ENCODE measurements at places on chromosomes 11 and 22.
A peak's percentile ranks its signal among the peaks of the same experiment; 100 is the strongest.

GRCh38 chr11:47236482-47236881 is 12.1 kb downstream of the ACP2 start:
- DNase-seq: no peak

GRCh38 chr11:28268925-28269324 is 160.7 kb downstream of the METTL15 start:
- no peak for DNase-seq

- no peak for DNase-seq
Observed at GRCh38 chr11:90493379-90493778, 270.5 kb upstream of the CHORDC1 start.

- no peak for DNase-seq
Observed at GRCh38 chr11:35245056-35245455, 106.1 kb downstream of the CD44 start.

DNA sequence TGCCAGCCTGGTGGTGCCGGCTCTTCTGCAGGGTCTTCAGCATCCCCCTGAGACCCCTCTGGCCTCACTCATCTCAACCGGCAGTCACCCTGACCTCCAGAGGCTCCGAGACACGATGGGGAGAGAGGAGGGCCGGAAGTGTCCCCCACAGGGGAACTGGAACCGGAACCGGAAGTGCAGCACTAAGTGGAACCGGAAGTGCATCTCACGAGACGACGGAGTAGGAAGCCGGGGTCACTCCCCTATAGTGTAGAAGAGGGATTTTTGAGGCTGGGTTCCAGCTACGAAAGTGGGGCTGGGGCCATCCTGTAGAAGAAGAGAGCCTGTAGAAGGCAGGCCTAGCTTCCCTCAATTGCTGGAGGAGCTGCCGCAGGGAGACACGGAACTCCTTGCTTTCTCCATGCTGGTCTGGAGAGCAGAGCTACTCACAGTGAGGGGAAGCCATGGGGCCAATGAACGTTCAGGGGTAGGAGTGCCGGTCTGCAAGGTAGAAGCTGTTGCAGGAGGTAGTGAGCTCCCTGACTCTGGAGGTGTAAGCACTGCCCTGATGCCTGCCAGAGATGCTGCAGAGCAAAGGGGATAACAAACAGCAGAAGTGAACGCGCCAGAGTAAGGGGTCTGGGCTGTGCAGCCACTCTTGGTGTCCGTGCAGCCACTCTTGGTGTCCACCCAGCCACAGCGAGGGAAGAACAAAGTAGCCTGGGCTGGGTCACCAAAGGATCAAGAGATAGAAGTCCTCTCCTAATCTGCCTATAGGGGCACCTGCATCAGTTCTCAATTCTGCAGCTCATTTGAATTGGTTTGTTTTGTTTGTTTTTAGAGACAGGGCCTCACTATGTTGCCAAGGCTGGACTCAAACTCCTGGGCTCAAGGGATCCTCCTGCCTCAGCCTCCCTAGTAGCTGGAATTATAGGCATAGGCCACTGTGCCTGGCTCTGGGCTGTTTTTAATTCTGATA is 21.9 kb downstream of the SCUBE1 start:
- no peak for DNase-seq

DNA sequence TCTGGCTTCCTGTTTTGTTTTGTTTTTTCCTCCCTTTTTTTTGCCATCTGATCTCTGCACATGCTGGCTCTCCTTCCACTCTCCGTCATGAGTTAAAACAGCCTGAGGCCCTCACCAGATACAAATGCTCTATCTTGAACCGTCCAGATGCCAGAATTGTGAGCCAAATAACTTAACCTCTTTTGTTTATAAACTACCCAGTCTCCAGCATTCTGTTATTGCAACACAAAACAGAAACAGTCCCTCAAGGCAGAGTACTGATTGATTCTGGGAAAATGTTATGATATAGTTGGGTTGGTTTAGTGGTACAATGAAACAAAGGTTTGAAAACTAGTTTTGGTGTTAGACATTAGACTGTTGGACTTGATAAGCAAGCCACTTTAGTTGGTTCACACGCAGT is 1390.0 kb upstream of the RAG2 start:
- no peak for DNase-seq

DNA sequence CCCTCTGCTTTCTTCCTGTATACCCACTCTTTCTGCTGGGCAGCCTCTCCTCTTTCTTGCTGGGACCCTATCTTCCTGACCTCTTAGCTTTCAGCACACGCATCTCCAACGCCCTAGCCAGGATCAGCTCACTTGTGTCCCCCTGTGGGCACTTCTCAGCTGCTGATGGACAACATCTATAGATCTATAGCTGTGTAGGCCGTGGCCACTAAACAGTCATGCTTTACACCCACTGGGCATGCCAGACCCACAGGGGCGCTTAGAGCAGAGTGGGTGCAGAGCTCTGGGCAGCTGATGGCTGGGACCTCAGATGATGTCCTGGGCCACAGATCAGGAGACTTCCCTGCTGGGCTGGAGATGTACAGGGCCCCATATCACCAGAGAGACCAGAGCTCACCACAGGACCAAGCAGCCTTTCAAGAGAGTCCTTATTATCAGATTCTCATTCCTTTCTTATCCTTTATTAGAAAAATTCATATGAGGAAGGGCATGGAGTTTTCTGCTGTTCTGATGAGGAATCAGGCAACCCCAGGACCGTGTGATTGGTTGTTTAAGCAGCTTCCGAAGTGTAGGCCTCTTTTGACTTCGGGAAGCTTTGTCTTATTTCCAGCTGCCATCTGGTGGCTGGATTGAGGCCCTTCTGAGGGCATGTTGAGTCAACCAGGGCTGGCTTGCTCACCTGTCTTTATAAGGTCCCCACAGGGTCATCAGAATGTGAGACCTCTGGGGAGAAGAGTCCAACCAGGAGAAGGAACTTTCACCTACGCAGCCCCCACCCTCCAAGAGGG is 60.5 kb downstream of the OSBP2 start:
- DNase-seq: peak; percentile 48

GRCh38 chr11:86519064-86519911 is 144.6 kb downstream of the CCDC81 start:
- DNase-seq: no peak

DNA sequence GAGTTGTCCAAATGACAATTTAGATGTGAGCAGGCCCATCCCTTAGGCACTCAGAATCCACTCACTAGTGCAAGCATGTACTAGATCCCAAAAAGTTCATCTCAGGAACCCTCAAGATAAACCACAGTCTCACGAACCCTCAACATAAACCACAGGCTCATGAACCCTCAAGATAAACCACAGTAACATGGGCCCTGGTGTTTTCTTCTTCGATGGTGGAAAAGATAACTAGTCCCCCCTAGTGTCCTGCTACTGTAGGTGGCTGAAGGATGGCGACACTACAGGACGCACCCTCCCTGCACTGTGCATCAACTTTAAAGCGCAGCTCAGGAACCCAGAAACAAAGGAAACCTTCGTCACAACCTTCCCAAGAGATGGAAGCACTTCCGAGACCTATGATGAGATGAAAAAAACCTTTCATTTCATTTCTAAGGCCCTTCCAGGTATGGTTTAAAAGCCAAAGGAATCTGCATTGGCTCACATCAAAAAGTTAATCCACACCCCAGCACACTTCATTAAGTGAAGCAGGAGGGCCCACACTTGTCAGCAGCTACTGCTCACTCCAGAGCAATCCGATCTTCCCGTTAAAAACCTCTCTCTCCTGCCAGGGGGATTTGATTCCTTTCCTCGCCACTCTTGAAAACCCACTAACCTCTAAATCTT is 2.4 kb downstream of the LARGE1 start:
- DNase-seq: no peak

DNA sequence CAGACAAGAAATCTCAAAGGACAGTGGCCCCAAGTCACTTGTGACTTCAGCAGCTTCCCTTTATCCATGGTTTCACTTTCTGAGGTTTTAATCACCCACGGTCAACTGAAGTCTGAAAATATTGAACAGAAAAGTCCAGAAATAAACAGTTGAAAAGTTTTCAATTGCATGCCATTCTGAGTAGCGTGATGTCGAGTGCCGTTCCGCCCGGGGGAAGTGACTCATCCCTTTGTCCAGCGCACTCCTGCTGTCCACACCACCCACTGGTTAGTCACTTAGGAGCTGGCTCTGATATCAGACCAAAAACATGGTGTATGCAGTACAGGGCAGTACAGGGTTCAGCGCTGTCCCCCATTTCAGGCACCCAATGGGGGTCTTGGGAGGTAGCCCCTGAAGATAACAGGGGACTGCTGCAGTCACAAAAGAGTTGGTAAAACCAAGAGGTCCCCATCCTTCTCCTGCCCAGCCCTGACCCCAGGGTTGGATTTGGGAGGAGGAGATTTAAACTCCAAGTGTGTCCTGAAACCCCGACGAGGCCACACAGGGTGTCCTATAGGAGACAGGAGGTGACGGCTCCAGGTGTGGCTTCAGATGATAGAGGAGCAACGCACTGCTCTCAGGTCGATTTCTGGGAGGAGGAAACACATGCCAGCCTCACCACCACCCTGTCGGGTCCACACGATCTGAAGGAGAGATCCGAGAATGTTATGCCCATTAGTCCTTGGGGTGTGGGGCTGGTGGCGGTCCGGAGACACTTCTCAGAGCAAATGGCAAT is 390.1 kb downstream of the CTTN start:
- no peak for DNase-seq

GRCh38 chr11:118619444-118620197 is 12.2 kb downstream of the PHLDB1 start:
- no peak for DNase-seq

GRCh38 chr11:1305501-1306056 is 3.9 kb downstream of the TOLLIP start:
- no peak for DNase-seq

DNA sequence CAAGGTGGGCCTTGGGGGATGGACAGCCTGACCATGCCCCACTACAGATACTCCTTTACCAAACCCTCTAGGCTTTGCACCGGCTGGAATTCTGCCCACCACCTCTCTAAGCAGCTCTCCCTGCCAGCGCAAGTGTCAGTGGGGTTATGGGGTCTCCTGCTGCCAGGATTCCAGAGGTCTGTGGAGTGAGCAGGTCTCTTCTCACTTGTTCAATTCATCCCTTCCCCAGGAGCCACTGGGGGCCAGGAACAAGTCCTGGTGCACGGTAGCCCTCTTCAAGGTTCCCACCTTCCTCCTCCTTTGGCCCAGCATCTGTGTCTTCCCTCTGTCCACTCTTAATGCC is 30.5 kb downstream of the CCDC15 start:
- no peak for DNase-seq

- DNase-seq: peak; percentile 2
Observed at GRCh38 chr11:93689240-93689639, 27.8 kb downstream of the CEP295 start.

DNA sequence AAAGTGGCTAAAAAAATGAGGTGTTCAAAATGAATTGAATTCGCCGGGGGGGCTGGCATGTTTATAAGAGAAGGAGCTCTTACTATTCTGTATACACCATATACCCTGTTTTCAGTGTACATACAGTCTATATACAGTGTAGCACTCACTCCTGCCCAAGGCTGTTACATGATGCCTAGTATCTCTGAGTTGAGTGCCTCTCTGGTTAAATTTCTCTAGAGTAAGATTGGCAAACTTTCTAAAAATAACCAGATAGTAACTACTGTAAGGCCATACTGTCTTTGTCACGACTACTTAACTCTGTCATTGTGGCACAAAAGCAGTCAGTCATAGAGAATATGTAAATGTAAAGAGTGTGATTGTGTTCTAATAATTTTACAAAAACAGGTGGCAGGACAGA is 58.1 kb downstream of the PHF21A start:
- DNase-seq: no peak

GRCh38 chr22:46098525-46099475 is 51.5 kb upstream of the PPARA start:
- no peak for DNase-seq

GRCh38 chr11:109222761-109223160 is 199.2 kb upstream of the C11orf87 start:
- DNase-seq: no peak

- no peak for DNase-seq
Observed at GRCh38 chr11:117824571-117825537, at the start of gene FXYD2. TSS of gene FXYD2 (minus strand) at chr11:117824744. CDS start at chr11:117824678, 66 bp downstream.

GRCh38 chr22:17570851-17571631 is 7.7 kb downstream of the SLC25A18 start:
- DNase-seq: no peak

GRCh38 chr11:112903340-112903739 is 57.9 kb upstream of the NCAM1 start:
- DNase-seq: no peak

GRCh38 chr11:47532597-47533213 is 20.2 kb downstream of the CELF1 start:
- no peak for DNase-seq

- no peak for DNase-seq
Observed at GRCh38 chr11:73267122-73267846, 4.9 kb upstream of the P2RY6 start.

GRCh38 chr11:11366793-11367192 is 13.7 kb upstream of the CSNK2A3 start:
- DNase-seq: no peak

- DNase-seq: peak; percentile 72
Observed at GRCh38 chr11:72812967-72813739, 1.1 kb upstream of the ATG16L2 start.

- no peak for DNase-seq
Observed at GRCh38 chr11:105297463-105297862, 157.9 kb upstream of the CARD18 start.

GRCh38 chr22:34776817-34777216 is 289.1 kb upstream of the ISX start:
- DNase-seq: no peak

DNA sequence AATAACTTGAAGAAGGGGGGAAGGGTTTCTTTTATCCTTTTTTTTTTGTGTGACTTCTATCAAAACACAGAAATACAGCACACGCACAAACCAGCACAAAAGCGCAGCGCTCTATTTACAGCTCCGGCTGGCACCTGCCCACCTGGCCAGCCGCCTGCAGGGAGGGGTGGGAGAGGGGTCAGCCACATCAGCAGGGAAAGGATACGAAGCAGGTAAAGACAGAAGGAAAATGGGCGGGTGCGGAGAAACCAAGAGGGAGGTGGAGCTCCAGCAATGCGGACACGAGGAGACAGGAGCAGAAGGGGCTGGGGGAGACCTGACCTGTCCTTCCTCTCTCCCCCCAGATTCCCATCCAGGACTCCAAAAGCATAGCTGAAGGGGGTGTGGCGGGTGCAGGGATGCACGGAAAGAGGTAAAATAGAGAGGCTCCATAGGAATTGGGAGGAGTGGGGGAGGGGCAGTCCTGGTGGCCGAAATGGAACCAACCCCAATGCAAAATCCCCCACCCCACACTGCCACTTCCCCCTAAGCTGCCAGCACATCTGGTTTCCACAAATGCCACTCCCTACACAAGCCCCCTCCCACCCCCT is 14.1 kb downstream of the CXCR5 start:
- DNase-seq: no peak

DNA sequence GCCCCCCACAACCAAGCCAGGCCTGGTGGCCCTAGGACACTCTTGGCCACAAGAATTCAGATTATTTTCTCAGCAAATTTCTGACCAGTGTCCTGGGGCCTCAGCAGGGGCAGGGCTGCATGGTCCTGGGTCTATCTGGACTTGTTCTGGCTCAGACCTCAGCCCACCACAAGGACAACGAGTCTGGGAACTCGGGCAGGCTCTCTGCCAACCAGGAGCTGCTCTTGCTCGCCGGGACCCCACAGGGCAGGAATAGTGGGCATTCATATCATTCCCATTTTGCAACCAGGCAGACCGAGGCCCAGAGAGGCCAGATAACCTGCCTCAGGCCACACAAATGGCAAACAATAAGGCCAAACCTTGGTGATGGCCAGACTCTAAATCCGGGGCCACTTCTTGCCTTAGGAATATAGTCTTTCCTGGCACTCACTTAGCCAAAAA is 75.4 kb upstream of the WNT7B start:
- no peak for DNase-seq
